Left lung (tissue), 14 donors: ENCODE measurements at places on chromosomes 12 and 14. TPM values are rescaled to one million over a fixed set of nuclear protein-coding genes. Genes with fewer than 3 reads are reported as not detected.

GRCh38 chr12:23049180-23049579 is 424.2 kb downstream of the ETNK1 start:
- H3K27ac ChIP-seq: no peak overlapping the region
- no peak for DNase-seq
- H3K4me3 ChIP-seq: no peak overlapping the region
- H3K36me3 ChIP-seq: no peaks in the 10 kb centered on the region
- no peaks in the 10 kb centered on the region for H3K27me3 ChIP-seq

DNA sequence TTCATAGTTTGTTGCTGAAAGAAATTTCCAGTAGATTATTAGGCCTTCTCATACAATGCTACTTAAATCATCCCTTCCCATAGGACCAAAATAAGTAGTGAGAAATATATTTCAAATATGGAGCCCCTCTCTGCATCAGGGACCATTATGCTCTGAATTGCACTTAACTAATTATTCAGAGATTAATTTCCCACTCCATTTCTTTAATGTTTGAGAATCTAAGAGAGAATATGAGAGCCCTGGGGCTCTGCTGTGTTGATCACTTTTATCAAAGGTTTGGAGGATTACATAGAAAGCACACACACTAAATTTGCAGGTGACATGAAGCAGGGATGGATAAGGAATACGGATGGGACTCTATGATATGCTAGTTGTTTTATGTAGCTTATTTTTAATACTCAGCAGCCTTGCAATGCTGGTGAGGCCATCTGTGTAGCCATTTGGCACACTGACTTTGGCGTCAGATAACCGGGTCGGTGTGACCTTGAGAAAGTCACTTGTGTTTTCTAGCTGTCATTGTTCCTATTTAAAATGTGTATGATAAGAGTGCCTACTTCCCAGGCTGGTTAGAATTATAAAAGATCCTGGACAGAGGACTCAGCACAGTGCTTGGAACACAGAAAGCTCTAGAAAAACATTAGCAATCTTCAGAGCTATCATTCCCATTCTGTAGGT is 49.9 kb upstream of the FBXO21 start:
- no peak overlapping the region for H3K27ac ChIP-seq
- no peak overlapping the region for H3K4me3 ChIP-seq
- H3K27me3 ChIP-seq: no peaks in the 10 kb centered on the region
- no peak for DNase-seq
- no peaks in the 10 kb centered on the region for H3K4me1 ChIP-seq

DNA sequence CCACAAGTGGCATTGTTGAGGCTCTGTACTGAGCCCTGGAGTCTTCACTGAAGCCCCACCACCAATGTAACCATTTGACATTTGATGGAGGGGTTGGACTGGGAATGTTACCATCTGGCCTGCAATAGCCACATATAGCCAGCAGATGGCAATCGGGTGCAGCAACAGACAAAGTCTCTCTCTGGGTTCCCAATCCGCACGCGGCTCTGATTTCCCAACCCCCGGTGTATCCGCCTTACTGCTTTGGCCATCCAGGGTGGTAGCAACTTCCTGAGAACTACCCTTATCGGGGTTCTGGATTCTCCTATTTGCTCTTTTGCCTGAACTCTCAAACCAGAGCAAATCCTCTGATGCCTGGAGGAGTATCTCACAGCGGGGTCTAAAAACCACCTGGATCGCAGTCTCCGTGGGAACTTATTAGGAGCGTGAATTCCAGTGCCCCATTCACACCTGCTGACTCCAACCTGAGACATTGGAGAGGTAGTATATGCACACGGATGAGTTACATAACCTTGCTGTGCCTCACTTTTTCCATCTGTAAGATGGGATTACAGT is 14.2 kb downstream of the VRTN start:
- H3K36me3 ChIP-seq: no peaks in the 10 kb centered on the region
- peaks cover 7% of the 10 kb centered on the region for H3K4me1 ChIP-seq
- no peak overlapping the region for H3K27ac ChIP-seq
- peak; percentile 84 for DNase-seq

Gene MAP3K9
- total RNA-seq: 10.7 TPM

Gene PTHLH
- total RNA-seq: 0.94 TPM

DNA sequence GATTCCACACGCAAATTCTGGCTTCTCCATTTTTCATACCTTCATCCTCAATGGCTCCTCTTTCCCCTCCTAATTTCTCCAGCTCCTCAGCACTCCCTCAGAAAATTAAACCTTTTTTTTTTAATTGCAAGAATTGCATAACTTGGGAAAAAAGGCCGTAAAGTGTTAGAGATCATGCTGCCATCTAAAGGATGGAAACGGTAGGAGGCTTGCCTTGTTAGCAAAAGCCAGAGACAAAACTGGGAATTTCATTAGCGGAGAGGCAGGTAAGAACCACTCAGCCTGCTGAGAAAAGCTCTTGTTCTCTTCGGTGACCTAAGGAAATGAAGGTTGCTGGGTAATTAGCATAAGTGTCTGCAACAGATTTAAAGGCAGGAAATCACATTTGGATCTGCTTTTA is 204.3 kb downstream of the AEBP2 start:
- DNase-seq: no peak
- no peaks in the 10 kb centered on the region for H3K36me3 ChIP-seq
- no peaks in the 10 kb centered on the region for H3K27me3 ChIP-seq
- no peak overlapping the region for H3K27ac ChIP-seq
- H3K4me3 ChIP-seq: no peak overlapping the region

GRCh38 chr12:92539976-92540781 is 162.6 kb upstream of the PLEKHG7 start:
- DNase-seq: no peak
- H3K4me1 ChIP-seq: peaks cover 50% of the 10 kb centered on the region
- H3K36me3 ChIP-seq: no peaks in the 10 kb centered on the region
- peak overlapping the region; percentile 11 for H3K27ac ChIP-seq

- no peaks in the 10 kb centered on the region for H3K4me1 ChIP-seq
- peak overlapping the region; percentile 50 for H3K27ac ChIP-seq
- DNase-seq: peak; percentile 28
- H3K4me3 ChIP-seq: peak overlapping the region; percentile 28
- no peaks in the 10 kb centered on the region for H3K27me3 ChIP-seq
- no peaks in the 10 kb centered on the region for H3K36me3 ChIP-seq
Measured at GRCh38 chr14:51860825-51861499, 550 bp downstream of the GNG2 start.

DNA sequence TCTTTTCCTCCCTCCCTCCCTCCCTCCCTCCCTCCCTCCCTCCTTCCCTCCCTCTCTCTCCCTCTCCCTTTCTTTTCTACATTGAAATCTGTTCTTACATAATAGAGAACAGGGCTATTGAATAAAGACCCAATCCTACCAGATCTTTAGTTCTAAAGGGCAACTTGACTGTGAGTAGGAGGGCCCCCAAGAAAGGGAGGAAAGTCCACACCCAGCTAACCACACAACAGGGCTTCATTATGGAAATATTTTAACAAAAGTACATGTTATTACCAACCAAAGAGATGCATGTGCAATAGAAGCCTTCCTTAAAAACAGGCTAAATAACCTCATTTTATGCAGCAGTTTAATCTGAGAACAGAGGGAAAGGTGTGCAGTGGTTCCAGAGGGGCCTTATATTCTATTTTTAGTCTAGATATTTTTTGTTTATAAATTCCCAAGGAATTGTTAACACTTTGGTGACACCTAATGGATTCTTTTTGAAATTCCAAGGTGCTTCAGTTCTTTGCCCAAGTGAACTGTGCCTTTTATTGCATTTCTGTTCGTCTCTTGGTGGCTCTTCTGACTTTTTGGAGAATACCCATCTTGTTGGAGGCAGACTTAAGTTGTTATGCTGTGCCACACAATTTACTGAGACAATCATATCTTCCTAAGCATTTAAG is 63.0 kb downstream of the GNS start:
- no peaks in the 10 kb centered on the region for H3K27me3 ChIP-seq
- H3K27ac ChIP-seq: peak overlapping the region; percentile 31
- H3K36me3 ChIP-seq: peaks cover 40% of the 10 kb centered on the region
- DNase-seq: no peak

- H3K27ac ChIP-seq: no peak overlapping the region
Measured at GRCh38 chr14:93564918-93565317, 134.2 kb downstream of the UNC79 start.

Gene IQSEC3
- total RNA-seq: 1.4 TPM

- H3K36me3 ChIP-seq: no peaks in the 10 kb centered on the region
- H3K4me1 ChIP-seq: peaks cover 8% of the 10 kb centered on the region
- H3K27ac ChIP-seq: no peak overlapping the region
- H3K27me3 ChIP-seq: peaks cover 47% of the 10 kb centered on the region
- no peak overlapping the region for H3K4me3 ChIP-seq
Measured at GRCh38 chr14:100156776-100157175, 2.7 kb downstream of the DEGS2 start.

- H3K27ac ChIP-seq: no peak overlapping the region
- no peaks in the 10 kb centered on the region for H3K27me3 ChIP-seq
- no peaks in the 10 kb centered on the region for H3K4me1 ChIP-seq
- no peaks in the 10 kb centered on the region for H3K36me3 ChIP-seq
- DNase-seq: no peak
Measured at GRCh38 chr14:58829594-58829993, 191.8 kb downstream of the DACT1 start.

- no peaks in the 10 kb centered on the region for H3K36me3 ChIP-seq
- no peak overlapping the region for H3K4me3 ChIP-seq
- H3K27me3 ChIP-seq: no peaks in the 10 kb centered on the region
- no peak for DNase-seq
Measured at GRCh38 chr12:68506619-68507018, 104.1 kb upstream of the RAP1B start.

Gene MYF5
- not detected for total RNA-seq

GRCh38 chr12:111529424-111530368 is 69.4 kb downstream of the ATXN2 start:
- no peaks in the 10 kb centered on the region for H3K27me3 ChIP-seq
- no peaks in the 10 kb centered on the region for H3K4me1 ChIP-seq
- peaks cover 61% of the 10 kb centered on the region for H3K36me3 ChIP-seq
- no peak overlapping the region for H3K4me3 ChIP-seq
- peak; percentile 61 for DNase-seq
- no peak overlapping the region for H3K27ac ChIP-seq

Gene ALDH1L2
- total RNA-seq: 29.3 TPM

Gene ATXN2
- total RNA-seq: 63.3 TPM

Gene COCH
- 0.70 TPM for total RNA-seq

DNA sequence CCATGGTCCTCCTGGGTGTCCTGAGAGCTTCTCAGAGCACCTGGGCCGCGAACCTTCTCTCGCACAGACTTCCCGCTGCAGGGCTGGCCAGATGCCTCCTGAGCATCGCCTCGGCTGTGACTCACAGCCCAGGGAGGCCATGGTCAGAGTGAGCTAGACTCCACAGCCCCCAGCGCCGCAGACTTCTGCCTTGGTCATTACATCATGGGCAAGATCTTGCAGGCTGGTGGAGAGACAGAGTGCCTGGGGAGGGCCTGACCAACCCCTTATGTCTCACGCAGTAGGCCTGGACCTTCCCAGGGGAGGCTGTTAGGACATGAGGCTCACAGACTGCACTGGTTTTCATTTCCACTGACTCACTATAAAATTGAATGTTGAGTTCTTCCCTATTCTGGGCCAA is 41.8 kb downstream of the SMOC1 start:
- no peak overlapping the region for H3K4me3 ChIP-seq
- no peaks in the 10 kb centered on the region for H3K36me3 ChIP-seq
- no peak for DNase-seq
- H3K27ac ChIP-seq: no peak overlapping the region

DNA sequence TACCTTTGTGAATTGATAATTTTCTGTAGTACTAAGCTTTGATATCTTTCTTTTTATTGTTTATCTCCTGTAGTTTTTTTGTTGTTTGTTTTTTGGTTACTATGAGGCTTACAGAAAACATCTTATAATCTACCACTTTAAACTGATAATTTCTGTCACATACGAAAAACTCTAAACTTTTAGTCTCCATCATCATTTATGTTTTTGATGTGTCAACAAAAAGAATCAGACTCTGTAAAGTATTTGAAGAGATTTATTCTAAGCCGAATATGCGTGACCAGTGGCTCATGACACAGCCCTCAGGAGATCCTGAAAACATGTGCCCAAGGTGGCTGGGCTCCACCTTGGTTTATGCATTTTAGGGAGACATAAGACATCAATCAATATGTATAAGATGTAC is 167.1 kb upstream of the ARHGAP5 start:
- H3K36me3 ChIP-seq: no peaks in the 10 kb centered on the region
- no peaks in the 10 kb centered on the region for H3K27me3 ChIP-seq
- H3K27ac ChIP-seq: no peak overlapping the region
- H3K4me1 ChIP-seq: no peaks in the 10 kb centered on the region
- DNase-seq: no peak

Gene ALG10
- total RNA-seq: 6.7 TPM

GRCh38 chr12:56087220-56087619 is 7.3 kb downstream of the ERBB3 start:
- peak; percentile 76 for DNase-seq
- H3K27me3 ChIP-seq: no peaks in the 10 kb centered on the region
- H3K4me3 ChIP-seq: no peak overlapping the region
- H3K4me1 ChIP-seq: peaks cover 6% of the 10 kb centered on the region

Gene ACSM4
- not detected for total RNA-seq

DNA sequence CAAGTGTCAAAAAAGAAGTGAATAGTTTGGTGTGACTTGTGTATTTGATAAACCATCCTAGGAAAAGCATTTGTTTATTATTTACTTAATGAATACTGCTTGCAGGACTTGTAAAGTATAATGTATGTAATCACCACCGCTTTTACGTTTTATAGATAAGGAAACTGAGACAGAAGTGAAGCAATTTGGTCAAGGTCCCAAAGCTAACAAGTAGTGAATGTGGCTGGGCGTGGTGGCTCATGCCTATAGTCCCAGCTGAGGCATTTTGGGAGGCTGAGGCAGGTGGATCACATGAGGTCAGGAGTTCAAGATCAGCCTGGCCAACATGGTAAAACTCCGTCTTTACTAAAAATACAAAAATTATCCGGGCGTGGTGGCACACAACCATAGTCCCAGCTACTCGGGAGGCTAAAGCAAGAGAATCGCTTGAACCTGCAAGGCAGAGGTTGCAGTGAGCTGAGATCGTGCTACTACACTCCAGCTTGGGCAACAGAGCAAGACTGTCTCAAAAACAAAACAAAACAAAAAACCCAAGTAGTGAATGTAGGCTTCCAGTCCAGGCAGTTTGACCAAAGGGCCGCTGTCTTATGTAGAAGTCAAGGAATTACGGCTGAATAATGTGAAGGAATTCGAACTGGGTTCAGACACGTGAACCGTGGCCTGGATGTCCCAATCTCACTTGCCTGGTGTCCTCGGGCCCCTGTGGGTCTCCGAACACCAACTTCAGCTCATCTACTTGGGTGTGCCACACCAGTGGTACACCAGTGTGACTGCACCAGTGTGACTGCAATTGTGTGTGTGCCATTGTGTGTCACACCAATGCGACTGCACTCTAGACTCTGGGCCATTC is 88.3 kb upstream of the MED13L start:
- no peak for DNase-seq
- no peaks in the 10 kb centered on the region for H3K27me3 ChIP-seq
- no peaks in the 10 kb centered on the region for H3K36me3 ChIP-seq
- H3K4me3 ChIP-seq: no peak overlapping the region
- H3K27ac ChIP-seq: no peak overlapping the region

Gene MMP17
- 2.7 TPM for total RNA-seq
